ENCODE measurements at places on chromosomes 1 and 21.

DNA sequence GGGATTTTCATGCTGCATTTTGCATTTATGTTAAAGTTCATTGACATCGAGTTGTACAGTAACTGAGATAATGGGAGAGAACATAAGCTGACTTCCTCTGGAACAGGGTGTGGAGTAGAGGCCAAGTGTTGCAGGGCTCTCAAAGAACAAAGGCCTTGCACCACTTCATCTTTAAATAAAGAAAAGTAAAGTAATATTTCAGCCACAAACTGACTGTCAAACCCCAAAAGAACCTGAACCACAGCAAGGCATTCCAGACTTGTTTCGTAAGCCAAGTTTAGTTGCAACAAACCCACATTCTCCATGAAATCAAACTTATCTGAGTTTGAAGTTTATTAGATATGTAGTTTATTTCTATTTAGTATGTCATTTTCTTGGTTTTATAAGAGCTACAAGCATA, 19.1 kb upstream of the HMGCS2 start:
- no peak for DNase-seq

GRCh38 chr1:112527266-112528010, 18.7 kb downstream of the WNT2B start:
- DNase-seq: no peak

DNA sequence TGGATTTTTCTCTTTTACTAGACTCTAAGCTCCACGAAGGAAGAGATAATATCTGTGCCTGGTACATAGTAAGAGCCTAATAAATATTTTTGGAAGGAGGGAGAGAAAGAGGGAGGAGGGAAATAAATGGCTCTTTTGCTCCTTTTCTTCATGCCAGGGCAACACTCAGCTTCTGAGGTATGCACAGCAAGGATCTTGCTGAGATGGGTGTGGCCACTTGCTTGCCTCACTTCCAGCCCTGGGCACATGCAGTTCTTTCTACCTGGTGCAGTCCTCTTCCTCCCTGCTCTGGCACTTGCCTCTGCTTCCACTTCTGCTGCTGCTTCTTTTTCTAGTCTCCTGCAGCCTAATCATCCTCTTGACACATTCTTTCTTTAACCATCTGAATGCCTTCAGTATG, 148.1 kb downstream of the FGGY start:
- no peak for DNase-seq

- DNase-seq: no peak
These were observed 102.6 kb upstream of the PPP2R5A start for GRCh38 chr1:212182579-212182978.

DNA sequence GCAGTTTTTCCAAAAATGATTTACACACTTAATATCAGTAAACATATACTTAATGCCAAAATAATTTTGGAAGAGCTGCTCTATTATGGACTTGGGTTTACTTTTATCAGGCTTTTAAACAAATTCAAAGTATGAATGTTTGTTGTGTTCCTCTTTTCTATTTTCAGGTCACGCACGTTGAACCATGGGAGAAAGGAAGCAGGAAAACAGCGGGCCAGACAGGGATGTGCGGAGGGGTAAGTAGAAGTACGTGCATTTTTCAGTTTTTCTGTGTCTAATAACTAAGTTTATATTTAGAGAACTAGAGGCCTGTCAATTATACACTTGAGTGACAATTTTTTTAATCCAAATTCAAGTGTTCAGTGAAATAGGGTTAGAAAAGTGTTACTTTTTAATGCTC, 3.4 kb downstream of the PRPF38B start:
- no peak for DNase-seq

All from C1 segment of cervical spinal cord (tissue), 14 donors.